Fibroblast of skin of left biceps (primary cell): ENCODE measurements at places on chromosomes 6 and 20.
A peak's percentile ranks its signal among the peaks of the same experiment; 100 is the strongest.

- DNase-seq: no peak
Observed at GRCh38 chr6:150999576-150999975, 134.1 kb downstream of the MTHFD1L start.

GRCh38 chr20:7493311-7493710 is 446.9 kb downstream of the HAO1 start:
- no peak for DNase-seq

DNA sequence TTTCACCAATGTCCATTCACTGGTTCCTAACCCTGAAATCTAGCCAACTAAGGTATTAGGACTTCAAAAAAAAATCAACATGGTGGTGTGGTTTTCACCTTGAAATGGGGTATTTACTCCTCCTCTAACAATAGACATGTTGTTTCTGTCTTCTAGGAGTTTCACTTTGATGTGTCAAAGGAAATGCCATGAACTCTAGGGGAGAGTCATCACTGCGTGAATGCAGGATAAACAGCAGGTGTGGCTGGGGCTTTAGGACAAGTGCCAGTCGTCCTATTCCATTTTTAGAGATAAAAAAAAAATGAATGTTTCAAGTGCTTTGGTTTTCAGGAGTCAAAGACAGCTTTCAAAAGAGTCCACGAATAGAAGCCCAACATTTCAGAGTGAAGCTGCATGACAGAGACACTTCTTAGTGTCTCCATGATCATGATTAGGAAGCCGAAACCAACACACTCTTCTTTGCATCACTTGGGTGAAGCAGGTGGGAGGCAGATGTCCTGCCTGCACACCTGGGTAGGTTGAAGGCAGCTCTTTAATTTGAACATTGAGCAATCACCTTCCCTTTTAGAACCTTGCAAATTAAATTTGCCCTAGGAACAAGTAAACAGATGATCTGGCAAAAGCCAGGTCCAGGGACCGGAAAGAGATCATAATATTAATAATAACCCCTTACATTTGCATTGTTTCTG is 328.5 kb upstream of the PRDM1 start:
- DNase-seq: no peak

GRCh38 chr20:24001712-24002405 is 13.3 kb upstream of the GGTLC1 start:
- DNase-seq: no peak

DNA sequence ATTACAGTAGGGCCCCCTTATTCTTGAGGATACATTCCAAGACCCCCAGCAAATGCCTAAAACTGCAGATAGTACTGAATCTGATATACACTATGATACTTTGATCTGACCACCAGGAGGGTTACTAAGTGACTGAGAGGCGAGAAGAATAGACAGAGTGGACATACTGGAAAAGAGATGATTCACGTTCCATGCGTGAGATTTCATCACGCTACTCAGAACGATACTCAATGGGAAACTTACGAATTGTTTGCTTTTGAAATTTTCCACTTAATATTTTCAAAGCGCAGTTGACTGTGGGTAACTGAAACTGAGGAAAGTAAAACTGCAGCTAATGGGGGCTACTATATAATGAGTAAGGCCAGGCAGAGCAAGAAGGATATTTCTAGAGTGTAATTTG is 60.8 kb downstream of the STX11 start:
- no peak for DNase-seq

DNA sequence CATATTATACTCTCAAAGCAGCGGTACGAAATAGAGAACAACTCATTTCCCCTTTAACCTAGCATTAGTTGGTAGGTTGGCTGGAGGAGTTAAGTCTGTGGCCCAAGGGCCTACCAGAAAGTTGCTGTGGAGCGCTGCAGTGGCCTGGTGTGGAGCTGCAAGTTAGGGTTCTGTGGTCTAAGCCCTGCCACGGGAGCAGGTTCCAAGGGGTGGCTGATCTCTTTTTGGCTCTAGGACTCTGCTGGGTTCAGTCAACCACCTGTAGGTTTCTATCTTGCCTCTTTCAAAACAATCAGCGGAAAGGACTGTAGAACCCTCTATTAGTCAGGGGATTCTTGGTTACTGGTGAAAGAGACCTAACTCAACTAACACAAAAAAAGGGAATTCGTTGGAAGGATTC is 54.5 kb upstream of the TULP4 start:
- no peak for DNase-seq

DNA sequence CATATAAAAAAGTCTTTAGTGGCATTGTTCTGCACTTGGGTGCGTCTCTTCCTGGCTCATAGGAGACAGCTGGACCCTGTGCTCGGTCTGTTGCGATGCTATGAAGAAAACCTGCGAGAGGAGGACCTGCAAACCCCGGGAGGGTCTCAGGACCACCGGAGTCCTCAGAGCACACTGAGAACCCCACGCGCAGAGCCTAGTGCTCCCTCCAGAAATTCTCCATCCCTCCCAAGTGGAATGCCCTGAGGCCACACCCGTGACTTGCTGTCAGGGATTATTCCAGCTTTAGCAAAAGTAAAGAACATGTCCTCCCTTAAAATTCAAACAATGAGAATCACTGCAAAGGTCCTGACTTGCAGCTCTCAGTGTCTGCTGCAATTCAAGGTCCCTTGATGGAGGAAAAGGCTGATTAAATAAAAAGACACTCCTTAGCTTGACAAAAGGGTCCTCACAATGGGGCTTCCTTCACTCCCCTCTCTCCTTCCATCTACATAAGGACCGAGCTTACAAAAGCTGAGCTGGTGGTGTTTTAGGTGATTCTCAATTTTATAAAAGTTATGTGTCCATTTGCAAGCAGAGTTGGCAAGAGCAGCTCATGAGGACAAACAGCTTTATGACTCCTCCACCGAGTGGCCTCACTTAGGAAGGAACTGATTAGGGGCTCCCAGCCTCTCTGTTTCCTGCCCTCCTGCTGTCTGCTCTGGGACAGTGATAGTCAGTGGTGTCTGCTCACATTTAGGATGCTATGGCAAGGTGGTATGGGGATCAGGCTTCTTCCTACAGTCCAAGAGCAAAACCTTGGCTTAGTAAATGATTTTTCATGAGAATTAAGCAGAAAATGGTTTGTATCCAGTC is 97.0 kb downstream of the RAMACL start:
- no peak for DNase-seq

DNA sequence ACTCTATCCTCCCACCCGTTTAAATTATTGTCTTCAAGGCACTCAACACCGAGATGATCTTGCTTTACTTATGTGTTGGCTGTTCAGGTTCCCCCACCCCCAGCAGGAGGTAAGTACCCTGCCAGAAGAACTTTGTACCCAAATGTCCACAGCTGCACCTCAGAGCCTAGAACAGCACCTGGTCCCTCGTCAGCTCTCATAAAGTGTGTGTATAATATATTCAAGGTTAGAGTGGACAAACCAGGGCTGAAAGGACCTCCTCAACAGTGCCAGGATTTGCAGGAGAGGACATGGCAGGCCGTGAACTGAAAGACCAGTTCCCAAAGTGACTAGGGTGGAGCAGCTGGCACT is 5.9 kb upstream of the CPXM1 start:
- DNase-seq: no peak

DNA sequence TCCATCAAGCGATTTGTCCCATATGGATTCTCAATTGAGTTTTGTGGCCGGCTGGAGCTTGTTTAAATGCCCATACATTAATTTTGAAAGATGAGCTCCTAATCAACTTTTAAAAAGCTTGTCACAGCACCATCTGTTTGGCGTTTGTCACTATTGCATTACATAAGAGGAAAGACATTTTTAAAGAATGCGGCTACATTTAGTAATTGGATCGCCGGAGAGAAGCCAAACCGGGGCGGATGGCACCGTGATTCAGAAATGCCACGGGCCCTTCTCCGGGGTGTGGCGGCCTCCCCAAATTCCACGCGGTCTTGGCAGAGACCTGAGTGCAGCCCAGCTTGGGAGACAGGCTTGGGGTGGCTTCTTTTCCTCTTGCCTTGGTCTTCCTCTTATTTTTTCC is 67.7 kb upstream of the ZNFX1 start:
- peak; percentile 42 for DNase-seq

DNA sequence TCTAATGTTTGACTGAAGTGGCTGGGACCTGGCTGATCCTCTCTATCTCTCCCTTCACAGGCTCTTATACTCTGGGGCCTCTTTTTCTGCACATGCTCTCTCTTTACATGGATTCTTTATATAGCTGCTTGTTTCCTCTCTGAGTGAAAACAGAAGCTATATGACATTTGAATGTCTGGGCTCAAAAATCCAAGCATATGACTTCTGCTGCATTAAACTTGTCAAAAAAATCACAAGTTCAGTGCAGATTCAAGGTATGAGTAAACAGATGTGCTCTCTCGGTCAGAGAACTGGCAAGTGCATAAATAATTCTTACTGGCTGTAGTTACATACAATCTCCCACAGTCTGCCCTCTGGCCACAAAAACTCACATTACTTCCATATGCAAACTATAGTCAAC is 96.6 kb downstream of the LCA5 start:
- no peak for DNase-seq

DNA sequence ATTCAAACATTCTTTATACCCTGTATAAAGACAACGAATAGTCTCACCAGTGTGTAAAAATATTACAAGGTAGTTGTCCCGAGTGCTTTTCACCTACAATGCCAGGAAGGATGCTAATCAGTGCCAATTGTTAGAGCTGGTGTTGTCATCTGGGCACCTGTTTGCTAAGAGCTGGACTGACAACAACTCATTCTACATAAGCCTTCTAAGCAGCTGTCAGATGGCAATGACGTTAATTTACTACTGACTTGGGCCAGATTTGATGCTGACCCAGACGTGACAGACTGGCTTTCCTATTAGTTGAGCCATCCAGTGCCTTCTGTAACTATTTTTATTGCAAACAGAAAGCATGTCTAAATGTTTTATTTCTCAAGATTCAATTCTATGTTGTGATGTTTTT is 355.2 kb downstream of the ADGRB3 start:
- DNase-seq: no peak

DNA sequence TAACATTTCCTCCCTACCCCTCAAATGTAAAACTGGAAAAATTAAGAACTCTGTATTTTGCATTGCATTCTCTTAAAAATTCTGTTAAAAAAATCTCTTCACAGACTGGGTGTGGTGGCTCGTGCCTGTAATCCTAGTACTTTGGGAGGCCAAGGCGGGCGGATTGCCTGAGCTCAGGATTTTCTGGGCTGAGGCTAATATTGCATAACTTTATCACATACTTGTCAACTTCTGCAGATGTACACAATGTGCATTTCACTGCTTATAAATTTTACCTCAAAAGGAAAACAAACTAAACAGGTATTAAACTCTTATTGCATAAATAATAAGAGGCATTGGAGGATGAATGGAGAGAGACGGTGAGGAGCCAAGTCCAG is 21.1 kb downstream of the YTHDF1 start:
- DNase-seq: no peak

DNA sequence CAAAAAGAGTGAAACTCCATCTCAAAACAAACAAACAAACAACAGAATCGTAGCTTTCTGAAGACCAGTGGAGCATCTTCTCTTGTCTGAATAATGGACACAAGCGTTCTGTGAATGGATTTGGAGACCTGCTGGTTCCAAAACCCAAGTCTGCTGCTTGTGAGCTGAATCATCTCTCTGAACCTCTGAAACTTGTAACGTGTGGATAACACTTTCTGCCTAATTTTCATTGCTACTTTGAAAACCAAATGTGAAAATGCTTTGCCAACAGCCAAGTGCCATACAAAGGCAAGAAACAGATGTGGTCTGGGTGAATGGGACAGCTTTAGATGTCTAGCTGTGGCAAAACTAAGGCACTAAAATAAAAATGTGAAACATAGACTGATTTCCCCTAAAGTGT is 44.3 kb downstream of the PHACTR1 start:
- DNase-seq: no peak
